ENCODE measurements at places on chromosomes 1 and 21.

DNA sequence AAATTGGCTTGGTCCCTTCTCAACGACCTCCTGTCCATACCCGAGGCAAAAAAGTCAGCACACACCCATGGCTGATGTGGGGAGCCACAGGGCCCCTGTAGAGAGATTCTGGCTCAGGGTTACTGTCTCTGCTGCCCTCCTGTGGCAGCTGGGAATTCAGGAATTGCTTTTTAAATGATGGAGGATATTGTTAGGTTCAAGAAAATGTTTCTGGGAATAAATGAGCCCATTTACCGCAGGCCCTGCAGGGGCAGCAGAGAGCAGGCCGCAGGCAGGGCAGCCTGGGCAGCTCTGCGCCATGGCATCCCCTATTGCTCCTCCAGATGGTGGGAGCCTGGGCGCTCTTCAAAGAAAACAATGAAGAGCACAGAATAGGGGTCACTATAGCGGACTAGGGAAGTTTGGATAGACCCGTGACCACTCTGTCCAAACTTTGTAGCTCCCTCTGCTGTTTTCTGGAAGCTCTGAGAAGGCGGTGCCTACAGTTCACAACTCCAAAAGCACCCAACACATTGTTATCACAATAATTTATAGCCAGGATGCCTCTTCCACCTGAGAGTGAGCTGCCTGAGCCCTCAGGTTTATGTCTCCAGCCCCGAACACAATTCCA lies 201.1 kb downstream of the BACH1 start:
- no peak for DNase-seq

GRCh38 chr21:37532868-37533780 lies 166.6 kb downstream of the DYRK1A start:
- DNase-seq: peak; percentile 20

- no peak for DNase-seq
Observed at GRCh38 chr1:31765041-31765467, 914 bp upstream of the ADGRB2 start.

GRCh38 chr21:44344541-44345183 lies 5.5 kb upstream of the CFAP410 start:
- no peak for DNase-seq

DNA sequence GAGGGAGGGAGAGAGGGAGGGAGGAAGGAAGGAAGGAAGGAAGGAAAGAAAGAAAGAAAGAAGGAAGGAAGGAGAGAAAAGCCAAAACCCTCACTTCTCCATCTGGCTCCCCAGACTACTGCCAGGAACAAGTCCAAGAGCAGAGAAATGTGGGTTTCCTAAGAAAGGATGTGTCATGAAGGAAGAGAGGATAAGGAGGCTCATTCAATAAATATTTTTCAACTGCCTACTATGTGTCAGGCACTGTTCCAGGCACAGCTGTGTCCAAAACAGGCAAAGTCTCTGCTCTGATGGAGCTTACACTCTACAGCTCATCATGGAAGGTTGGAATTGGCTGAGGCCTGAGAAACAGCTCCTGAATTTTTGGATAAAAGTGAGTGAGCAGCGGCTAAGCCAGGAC lies 42.6 kb upstream of the ATP2B4 start:
- no peak for DNase-seq

All from activated T-cell treated with anti-CD3 and anti-CD28 coated beads, Interleukin-2, amount 50 U/mL, for 4 hours (primary cell).